Aorta (tissue), 5 donors: ENCODE measurements at places on chromosomes 7 and 10.

GRCh38 chr7:99638731-99639130 lies 22.0 kb downstream of the ZSCAN25 start:
- no peak for DNase-seq

GRCh38 chr10:62087329-62087728 lies 181.3 kb downstream of the RTKN2 start:
- no peak for DNase-seq

- no peak for DNase-seq
Measured at GRCh38 chr7:30965883-30966282, 2.1 kb downstream of the GHRHR start.

DNA sequence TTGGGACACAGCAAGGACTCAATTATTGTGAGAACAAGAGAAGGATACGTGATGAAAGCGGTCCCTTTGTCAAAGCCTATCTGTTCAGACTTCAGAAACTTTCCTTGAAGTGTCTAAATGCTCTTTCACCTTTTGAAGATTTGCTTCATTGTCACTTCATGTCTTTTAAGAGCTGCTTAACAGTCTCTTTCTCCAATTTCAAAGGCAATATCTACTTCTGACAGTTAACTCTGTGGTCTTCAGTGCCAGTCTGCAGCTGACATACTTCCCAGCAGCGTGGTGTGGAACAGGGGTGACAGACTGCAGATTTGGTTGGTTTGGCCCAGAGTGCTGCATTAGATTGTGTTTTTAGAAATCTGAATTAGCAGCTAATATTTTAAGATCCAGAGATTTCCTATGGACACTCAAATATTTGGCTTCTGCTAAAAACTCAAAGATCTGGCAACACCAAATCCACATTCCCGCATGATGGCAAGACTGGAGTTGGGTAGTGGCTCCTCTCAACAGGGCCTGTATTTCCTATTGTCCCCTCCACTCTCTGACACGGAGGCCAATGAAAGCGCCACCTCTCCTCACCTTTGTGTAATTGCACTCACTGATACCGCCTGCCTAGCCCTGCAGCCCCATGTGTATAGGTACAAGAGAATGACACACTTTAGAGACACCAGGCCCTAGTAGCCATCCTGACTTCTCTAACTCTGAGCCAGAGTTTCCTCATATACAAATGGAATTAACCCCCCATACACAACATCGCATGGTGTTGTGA lies 11.5 kb downstream of the SCRN1 start:
- no peak for DNase-seq

- no peak for DNase-seq
Measured at GRCh38 chr7:1275451-1276381, 43.0 kb downstream of the UNCX start.

DNA sequence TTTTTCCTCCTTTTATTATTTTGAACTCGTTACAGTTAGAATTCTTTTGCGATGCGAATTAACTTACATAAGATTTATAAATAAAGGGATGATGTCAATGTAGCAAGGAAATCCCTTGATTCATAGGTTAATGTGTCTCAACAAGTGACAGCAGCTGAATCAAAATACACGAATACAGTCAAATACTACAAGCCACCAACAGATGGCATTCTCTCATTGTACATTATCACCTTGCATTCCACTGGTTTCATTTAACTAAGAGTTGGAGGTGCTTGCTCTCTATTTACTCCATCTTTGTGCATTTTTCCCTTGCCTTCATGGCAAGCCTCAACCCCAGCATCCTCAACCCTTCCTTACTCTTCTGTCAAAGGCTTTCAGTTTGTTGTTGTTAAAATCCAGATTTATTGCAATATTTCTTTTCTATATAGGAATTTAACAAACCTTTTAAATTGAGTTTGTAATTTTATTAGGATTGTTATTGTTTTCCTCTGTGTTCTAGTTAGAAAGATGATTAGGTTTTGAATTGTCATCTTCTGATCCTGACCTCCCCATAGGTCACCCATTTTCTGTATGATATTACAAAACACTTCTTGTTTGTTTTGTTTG lies 78.3 kb downstream of the SLC25A40 start:
- DNase-seq: no peak

GRCh38 chr7:1436608-1437007 lies 22.7 kb downstream of the MICALL2 start:
- no peak for DNase-seq
